Activated CD4-positive, alpha-beta memory T cell treated with anti-CD3 and anti-CD28 coated beads for 36 hours (primary cell): ENCODE measurements at places on chromosomes 11 and 22.

DNA sequence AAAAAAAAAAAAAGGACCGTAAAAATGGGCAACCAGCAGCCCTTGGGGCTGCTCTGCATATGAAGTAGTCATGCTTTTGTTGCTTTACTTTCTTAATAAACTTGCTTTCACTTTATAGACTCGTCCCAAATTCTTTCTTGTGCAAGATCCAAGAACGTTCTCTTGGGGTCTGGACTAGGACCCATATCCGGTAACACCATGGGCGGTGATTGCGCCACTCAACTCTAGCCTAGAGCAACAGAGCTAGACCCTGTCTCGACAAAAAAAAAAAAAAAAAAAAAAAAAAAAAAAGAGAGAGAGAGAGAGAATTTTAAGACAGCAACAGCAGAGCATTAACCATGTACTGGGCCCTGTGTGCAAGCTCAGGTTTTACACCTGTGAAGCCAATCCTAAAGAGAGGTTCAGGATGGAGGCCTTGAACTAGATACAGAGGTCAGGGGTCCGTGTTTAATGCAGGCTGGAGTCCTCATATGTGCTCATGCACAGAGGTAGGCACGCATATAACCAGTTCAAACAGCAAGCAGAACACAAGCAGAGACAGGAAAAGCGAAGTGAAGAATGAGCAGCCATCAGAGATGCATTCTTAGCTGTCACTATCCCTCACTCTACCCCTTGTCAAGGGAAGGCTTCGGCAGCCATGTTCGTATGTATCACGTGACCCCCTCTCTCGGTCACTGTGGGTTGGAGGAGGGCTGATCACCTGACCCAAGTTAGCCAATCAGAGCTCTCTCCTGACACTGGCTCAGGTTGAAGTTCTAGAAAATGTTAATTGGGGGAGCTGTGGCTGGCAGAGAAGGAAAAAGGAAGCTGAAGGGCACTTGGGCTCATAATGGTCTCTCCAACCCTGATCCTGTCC, 16.7 kb upstream of the SYT12 start:
- DNase-seq: peak; percentile 54

GRCh38 chr11:3803726-3804495, 4.4 kb upstream of the PGAP2 start:
- DNase-seq: no peak

- no peak for DNase-seq
Measured at GRCh38 chr11:94305146-94305545, 766 bp downstream of the IZUMO1R start.

- DNase-seq: no peak
Measured at GRCh38 chr11:112176077-112176476, 765 bp downstream of the BCO2 start.

DNA sequence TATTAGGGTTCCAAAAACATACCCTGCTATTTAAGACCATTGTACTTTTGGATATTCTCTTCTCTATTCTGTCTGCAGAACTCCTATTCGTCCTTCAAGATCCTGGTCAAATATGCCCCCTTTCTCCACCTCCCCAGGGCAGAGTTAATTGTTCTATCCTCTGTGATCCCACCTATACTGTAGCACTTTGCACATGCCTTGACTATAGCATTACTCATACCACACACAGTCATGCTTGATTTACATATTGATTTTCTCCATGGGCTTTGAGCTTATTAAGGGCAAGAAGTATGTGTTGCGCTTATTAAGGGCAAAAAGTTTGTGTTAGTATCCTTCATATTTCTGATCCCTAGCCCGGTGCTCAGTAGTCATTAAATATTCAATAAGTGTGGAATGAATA, 263.7 kb upstream of the CADM1 start:
- no peak for DNase-seq
